ENCODE measurements at places on chromosomes 16 and 17. TPM values are rescaled to one million over a fixed set of nuclear protein-coding genes. Genes with fewer than 3 reads are reported as not detected.

- no peak for DNase-seq
Measured at GRCh38 chr17:51955245-51955644, 203.3 kb downstream of the CA10 start.

DNA sequence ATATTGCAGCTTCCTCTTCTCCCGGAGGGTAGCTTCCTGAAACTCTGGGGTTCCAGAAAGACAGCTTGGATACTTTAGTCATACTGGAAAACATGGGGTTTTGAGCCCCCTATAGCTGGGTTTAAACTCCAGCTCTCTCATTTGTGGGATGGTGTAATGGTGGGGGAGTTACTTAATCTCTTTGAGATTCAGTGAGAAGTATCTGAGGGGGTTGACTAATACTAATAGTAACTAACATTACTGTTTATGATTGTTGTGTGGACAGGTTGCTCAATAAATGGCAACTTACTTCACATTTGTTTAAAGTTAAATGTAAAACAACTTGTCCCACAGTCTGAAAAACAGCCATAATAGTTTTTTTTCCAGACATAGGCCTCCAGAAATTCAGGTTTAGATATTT, 5.1 kb upstream of the SUZ12 start:
- DNase-seq = no peak

- DNase-seq = no peak
Measured at GRCh38 chr16:13835935-13836730, 83.8 kb upstream of the ERCC4 start.

- DNase-seq = no peak
Measured at GRCh38 chr17:51261024-51261963, 948 bp downstream of the UTP18 start.

The TMEM238L gene
- not detected for total RNA-seq

DNA sequence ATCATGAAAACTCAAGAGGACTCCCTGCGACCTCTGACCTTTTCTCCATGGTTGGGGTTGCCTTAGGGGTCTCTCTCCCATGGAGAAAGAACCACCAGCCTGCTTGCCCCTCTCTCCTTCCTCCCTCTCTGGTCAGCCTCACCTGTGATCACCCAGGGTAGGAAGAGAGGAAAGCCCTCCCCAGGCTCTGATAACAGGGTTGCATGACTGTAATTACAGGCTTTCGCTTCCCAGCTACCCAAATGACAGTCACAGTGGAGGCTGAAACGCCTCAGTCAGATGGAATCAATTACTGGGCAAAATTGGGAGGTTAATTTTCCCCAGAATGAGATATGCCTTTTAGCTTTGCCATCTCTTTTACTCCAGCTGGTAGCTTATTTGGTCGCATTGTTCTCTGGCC, 265.8 kb upstream of the SOX9 start:
- no peak for DNase-seq

DNA sequence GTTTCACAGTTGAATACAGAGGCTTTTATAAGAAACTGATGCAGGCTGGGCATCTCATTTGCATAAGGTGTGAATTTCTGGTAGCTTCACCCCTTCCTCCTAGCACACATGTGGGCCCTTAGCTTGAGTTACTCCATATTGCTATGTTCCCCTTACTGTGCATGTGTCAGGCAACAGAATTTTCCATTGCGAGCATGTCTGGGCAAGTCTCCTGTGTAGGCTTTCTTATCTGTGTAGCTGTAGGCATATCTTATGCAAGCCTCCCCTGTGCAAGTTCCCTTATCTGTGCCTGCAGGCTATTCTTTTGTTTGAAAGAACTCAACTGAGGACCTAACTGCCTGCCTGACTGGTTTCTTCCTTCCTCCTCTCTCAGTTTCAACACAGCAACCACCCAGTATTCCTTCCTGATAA, 597.4 kb upstream of the CDH5 start:
- no peak for DNase-seq

GRCh38 chr16:77297996-77298395, 98.8 kb downstream of the SYCE1L start:
- DNase-seq = no peak

The SNAI3 gene
- 15.0 TPM for total RNA-seq

The HOXB9 gene
- 0.11 TPM for total RNA-seq

- no peak for DNase-seq
Measured at GRCh38 chr16:50088302-50088701, 22.5 kb downstream of the HEATR3 start.

DNA sequence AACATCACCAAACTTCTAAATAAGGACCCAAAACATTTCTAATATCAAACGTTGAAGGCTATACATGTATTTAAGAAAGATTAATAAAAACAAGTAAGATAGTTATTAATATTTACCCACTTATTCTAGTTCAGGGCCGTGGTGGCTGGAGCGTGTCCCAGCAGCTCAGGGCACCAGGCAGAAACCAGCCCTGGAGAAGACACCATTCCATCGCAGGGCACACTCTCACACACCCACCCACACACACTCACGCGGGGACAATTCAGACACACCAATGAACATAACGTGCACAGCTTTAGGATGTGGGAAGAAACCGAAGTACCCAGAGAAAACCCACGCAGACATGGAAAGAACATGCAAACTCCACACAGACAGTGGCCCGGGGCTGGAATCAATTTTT, 13.5 kb downstream of the C17orf67 start:
- DNase-seq = no peak

DNA sequence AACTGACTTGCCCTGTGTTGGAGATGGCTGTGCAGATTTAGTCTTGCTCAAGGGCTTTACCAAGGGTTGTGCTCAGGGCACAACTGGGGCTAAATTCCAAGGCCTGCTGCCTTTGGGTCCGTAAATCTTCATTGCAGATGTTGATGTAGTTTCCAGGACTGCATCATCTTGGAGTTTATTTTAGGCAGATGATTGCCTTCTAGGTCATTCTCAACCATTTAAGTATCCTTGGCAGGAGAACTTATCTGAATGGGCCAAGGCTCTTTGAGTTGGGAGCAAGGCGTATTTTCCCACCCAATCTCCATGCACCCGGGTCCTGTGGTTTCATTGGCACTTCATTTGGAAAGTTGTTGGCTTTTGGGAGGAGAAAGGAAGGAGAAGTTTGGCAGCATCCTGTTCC, 200.3 kb downstream of the MSI2 start:
- DNase-seq = no peak

GRCh38 chr17:61122326-61122913, 277.2 kb upstream of the TBX2 start:
- DNase-seq = no peak
